D341Med (cell line): ENCODE measurements at places on chromosomes 3 and 15.

- no peak for DNase-seq
These were observed 65.4 kb upstream of the SEC61A1 start for GRCh38 chr3:127986803-127987202.

- no peak for DNase-seq
These were observed 93.9 kb upstream of the PHLDB2 start for GRCh38 chr3:111765136-111765535.

- no peak for DNase-seq
These were observed 106.2 kb upstream of the UBE3A start for GRCh38 chr15:25545017-25545416.

- DNase-seq: peak; percentile 14
These were observed 23.1 kb downstream of the PLXNB1 start for GRCh38 chr3:48406443-48407431.
